ENCODE measurements at places on chromosomes 1 and 21.

GRCh38 chr1:19735440-19736127, 64.1 kb downstream of the TMCO4 start:
- DNase-seq: no peak

GRCh38 chr1:168224991-168225390, 813 bp upstream of the SFT2D2 start:
- no peak for DNase-seq

- no peak for DNase-seq
Measured at GRCh38 chr1:228899421-228899956, 164.2 kb downstream of the RHOU start.

DNA sequence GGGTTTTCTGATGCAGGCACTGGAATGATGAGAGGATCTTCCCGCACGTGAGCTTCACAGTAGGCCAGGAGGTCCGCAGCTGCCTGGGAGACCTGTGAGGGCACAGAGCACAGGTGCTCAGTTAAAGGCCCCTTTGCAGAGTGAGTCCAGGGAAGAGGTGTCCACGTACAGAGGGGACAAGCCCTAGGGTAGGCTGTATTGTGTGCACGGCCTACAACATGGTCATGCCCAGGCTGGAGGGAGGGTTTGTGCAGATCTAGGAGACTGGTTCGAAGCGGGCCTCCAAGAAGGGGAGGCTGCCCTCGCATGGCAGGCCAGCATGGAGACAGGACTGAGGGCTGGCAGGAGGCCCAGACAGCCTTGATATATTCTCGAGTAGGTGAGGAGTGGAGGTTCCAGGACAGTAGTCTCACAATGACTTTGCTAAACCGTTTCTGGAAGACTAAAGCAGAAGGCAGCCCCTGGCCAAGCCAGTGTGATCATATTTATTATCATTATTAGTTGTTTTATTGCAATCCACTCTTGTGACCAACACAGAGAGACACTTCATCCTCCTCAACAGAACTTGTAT, 48.0 kb upstream of the B3GALNT2 start:
- no peak for DNase-seq

DNA sequence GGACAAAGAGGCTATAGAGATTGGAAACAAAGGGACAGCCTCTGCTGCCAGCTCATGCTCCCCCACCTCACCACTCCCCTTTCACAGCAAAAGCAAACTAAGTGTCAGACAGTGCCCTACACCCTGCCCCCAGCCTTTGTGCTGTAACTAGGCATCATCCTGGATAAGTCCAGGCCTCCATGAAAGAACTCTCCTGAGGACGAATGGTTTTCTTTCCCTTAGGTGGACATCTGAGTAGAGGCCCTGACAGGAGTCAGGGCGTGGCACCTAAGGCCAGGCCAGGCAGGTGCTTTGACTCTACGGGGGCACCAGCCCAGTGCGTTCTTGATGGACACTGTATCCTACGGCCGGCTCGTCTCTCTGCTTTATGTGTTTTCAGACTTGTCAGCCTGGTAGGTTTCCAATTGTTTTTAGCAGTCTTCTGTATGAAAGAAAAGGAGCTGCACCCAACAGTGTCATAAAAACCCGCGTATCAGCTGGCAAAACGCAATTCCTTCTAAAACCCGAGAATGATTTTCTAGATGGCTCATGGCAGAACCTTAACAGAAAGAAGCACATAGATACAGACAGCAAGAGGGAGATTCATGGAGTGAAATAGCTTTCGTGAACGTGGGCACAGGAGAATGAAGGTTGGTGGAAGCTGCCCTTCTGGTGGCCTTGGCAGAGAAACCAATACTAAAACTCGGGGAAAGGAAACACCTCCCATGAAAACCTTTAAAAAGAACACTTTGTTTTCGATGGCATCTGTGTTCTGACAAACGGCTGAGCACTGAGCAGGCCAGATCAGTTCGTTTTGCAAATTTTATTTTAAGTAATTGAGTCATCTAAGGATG, 51.7 kb upstream of the AJAP1 start:
- no peak for DNase-seq

DNA sequence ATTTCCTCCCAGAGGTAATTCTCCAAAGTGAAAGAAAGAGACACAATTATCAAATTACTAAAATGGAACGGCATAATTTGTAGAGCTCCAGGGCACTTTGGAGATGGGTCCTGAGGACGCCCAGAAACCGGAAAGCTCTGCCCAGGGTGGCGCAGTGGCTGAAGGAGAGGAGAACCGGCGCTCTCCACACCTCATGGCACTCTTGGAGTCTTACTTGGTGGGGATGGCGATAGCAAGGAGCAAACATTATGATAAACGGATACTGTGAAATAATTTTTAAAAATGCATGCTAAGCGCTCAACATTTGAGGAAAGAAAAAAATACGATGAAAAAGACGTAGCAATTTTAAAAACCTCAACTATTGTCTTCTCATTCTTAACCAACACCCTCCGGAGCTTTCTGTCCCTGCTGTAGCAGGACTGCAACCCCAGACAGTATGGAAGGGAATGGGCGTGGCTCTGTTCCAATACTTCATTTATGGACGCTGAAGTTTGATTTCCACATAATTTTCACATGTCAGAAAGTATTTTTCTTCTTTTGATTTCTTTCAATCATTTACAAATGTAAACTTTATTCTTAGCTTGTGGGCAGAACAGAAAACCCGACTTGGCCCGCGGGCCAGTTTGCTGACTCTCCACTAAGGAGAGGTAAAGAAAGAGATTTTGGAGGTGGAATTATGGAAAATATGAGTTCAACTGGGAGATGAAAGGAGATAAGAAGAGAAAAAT, 1.1 kb downstream of the S100A11 start:
- DNase-seq: no peak

DNA sequence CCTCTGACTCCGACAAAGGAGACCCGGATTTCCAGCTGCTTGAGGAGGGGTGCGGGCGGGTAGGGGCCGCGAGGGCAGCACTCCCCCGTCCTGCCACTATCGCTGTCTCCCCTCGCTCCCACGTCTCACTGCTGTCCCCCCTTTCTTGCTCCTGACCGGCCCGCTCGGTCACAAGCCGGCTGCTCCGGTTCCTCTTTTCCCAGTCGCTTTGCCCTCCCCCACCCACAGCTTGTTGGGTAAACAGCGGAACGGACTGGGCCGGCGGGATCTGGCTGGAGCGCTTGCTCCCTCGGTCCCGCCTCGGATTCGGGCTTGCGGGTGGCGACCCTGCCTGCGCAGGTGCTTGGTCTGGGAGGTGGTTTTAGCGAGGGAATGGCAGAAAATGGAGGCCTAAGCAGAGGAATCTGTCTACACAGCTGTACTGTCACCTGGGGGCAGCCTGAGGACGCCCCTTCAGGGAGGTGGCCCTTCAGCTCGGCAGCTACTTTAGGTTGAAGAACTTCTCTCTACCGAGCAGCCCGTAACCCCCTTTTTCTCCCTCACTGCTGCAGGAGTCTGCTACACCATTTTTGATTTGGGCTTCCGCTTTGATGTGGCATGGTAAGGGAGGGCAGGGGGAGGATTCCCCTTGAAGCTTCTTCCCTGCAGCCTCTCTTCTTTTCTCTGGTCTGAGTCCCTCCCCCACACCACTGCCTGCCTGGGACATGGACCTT, 645 bp downstream of the ATP6V0B start:
- DNase-seq: no peak

GRCh38 chr1:228488125-228488817, 1.1 kb downstream of the RNF187 start:
- DNase-seq: no peak

GRCh38 chr1:203036135-203036534, 9.8 kb downstream of the PPFIA4 start:
- DNase-seq: no peak

DNA sequence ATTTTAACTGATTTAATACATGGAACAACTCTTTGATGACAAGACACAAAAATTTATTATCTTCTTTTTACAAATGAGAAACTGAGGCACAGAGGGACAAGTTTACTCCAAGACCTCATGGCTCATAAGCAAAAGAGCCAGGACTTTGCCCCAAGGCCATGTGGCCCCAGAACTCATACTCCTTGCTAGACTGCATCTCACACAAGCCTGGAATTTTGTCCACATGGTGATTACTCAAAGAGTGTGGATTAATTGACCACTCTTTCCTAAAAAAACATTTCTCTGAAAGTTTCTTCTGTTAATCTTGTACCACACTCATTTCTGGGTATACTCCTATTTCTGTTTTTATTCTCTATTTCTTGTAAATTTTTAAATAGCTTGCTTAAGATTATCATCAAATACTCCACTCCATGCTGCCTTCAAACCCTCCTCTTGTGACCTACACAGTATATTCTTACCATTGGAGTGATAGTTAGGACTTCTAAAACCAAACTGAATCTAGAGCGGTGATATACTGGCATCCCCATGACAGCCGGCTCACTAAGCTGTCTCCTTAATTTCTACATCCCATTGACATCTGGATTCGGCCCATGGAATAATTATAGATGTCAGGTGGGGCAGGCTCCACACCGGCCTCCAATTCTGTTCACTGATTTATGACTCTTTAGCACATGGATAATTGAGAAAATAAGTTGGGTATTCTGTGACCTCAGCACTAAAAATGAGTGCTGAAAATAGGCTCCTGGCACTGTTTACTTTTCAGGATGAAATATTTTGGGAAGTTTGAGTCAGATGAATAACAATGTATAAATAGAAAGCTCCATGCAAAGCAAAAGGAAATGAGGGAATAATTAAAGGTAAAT, 16.1 kb downstream of the RGS4 start:
- DNase-seq: no peak

GRCh38 chr1:233328142-233328921, 808 bp downstream of the MAP3K21 start:
- no peak for DNase-seq

DNA sequence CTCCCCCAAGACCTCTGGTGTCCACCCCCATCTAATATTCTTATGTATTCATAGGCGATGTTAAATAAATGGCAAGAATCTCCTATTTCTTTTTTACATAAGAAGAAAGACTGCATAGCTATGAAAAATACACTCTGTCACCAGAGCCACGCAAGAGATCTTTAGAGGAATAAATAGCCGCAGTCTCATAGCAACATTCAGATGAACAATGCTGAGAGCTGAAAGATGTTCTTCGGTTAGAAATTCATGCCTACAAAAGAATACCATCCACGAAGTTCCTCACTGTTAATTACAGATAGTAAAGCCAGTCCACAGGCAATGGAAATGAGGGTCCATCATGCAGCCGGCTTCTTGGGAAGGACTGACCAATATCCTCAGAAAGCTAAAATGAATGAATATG, 76.0 kb upstream of the SOD1 start:
- DNase-seq: no peak

GRCh38 chr1:92832537-92833114, 786 bp downstream of the RPL5 start:
- no peak for DNase-seq

GRCh38 chr1:41728403-41729202, 190.1 kb downstream of the HIVEP3 start:
- DNase-seq: no peak

DNA sequence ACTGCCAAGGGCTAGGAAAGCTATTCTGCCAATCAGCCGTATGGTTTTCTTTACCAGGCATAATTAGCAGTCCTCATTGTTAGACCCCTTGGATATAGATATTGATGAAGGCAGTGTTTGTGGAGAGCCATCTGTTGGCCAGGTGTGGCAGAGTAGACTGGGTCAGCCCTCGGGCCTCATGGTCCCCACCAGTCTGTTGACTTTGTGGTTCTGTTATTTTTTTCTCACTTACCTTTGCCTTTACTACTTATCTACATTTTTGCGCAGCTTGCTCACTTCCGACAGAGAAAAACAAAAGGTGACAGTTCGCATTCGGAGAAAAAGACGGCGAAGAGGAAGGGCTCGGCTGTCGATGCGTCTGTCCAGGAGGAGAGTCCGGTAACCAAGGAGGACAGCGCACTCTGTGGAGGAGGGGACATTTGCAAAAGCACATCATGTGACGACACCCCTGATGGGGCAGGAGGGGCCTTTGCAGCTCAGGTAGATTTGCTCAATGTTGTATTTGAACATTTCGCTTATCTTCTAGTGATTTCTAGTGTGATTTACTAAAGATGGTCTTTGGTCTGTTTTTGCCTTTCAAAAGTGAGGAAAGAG, 2.3 kb downstream of the PCNT start:
- no peak for DNase-seq

GRCh38 chr1:82453511-82454185, 652.9 kb downstream of the ADGRL2 start:
- DNase-seq: no peak

DNA sequence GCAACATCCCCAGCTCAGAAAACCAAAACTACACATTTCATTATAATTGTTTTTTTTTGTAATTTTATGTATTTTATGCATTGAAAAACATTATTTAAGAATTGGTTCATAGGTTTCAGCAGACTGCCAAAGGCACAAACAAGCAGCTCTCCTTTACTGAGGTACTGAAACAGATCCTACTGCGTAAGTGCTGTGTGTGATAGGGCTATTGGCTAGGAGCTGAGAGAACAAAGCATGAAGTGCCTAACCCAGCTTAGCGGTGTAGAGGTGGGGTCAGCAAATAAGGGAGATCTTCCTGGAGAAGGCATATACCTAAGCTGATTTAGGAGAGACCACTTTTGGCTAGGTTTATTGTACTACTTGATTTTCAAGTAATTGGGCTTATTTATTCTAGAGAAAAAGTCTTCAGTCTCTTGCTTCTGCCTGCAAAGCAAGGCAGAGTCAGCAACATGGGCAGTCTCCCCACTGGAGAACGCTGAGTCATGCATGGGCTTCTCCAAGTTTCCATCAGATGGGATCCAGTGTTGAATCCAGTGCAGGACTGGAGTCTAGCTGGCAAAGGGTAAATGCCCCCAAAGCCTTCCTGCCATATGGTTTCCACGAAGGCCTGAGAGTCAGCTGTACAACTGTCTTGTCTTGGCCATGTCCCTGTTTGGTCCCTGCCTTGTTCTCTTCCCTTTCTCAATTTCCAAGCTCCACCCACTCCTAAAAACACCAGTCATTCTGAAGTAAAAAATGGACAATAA, 18.0 kb upstream of the YTHDF2 start:
- DNase-seq: no peak

DNA sequence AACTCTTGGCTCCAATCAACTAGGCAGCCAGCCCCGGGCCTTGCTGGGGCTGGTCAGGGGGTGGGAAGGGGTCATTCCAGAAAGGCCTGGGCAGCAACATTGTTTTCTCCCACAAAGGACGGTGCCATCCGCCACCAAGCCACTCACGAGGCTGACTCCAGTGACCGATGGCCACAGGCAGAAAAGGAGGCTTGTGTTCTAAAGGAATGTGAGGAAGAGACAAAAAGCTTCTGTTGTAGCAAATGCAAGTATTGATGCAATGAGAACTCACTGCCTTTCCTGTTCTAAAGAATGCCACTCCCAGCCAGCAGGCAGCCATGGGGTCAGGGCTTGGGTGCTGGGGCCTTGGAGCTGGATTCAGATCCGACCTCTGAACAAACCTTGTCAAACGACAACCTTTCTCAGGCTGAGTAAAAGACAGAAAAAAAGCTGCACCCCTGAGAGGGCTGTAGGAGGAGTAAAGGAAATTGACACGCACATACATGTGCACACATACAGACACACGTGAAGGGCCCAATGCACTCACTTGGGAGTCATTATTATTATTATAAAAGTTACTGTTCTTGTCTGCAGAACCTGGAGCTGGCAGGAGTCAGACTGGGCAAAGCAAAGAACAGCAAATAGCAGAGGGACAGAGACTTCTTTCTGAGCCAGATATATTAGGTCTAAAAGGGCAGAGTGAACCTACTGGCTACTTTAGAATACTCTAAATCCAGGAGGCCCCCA, 13.9 kb upstream of the PRMT2 start:
- no peak for DNase-seq

- no peak for DNase-seq
Measured at GRCh38 chr1:156886583-156887281, 6.8 kb upstream of the PEAR1 start.
